ENCODE measurements at places on chromosomes 6 and 20.

DNA sequence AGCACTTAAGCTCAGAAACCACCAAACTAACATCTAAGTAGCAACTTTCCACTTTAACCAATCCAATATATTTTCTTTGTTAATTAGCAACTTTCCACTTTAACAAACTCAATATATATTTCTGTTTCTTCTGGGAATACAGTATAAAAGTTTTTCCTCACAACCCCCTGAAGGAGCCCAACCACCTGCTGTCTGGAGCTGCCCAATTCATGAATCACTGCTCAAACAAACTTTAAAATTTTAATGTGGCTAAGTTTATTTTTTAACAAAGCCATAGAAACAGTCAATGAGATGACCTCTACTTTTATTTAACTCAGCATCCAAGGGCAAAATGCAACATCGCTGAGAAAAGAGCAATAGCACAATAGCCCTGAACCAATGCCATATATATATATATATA lies 500.1 kb downstream of the EPM2A start:
- no peak for DNase-seq

GRCh38 chr6:73341335-73341734 lies 12.7 kb downstream of the DPPA5 start:
- DNase-seq, result no peak

GRCh38 chr6:40042232-40042631 lies 108.0 kb upstream of the MOCS1 start:
- DNase-seq, result no peak

DNA sequence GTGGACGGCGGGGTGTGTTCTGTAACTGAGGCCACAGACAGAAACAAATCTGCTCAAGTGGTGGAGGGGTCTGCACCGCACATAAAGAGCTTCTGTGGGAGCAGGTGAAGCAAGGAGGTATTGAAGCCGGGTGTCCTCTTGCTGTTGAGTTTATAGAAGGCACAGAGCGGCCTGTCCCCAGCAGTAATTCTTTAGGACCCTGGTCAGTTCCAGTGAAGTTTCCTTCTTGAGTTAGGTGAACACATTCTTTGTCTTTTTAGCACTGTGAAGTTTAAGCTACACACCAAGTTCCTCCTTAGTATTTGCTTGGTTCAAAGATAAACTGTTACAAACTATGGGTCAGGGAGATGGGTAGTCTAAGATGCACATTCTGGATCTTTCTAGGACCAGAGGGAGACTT lies 6.1 kb downstream of the PRDM1 start:
- no peak for DNase-seq

DNA sequence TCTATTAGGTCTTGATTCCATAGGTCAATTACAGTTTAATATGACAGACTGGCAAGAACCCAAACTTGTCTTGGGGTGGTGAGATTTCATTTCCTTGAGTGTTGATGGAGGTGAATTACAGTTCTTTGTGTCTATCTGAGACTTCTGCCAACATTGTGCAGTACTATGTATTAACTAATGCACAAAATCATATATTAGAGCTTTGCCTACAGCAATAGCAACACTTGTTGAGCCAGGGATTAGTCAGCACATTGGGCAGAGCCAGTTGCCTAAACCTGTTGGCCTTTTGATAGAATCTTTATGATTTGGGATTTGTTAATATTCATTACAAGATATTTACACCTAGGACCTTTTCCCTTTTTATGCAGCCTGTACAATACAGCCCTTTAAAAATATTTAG lies 135.3 kb upstream of the CENPW start:
- no peak for DNase-seq

GRCh38 chr20:17568045-17568788 lies 1.7 kb upstream of the DSTN start:
- DNase-seq, result no peak

GRCh38 chr6:131694832-131695426 lies 6.3 kb downstream of the OR2A4 start:
- no peak for DNase-seq

GRCh38 chr6:3741477-3741871 lies 10.0 kb downstream of the PXDC1 start:
- no peak for DNase-seq

All from stimulated activated CD4-positive, alpha-beta T cell treated with anti-CD3 and anti-CD28 coated beads, Interleukin-1b, Interleukin-23, amount 100 ng/mL, for 1 hour (primary cell).